ENCODE measurements at places on chromosomes 6 and 20.
A peak's percentile ranks its signal among the peaks of the same experiment; 100 is the strongest.

- no peak for DNase-seq
Measured at GRCh38 chr20:34600892-34601653, 42.6 kb downstream of the MAP1LC3A start.

DNA sequence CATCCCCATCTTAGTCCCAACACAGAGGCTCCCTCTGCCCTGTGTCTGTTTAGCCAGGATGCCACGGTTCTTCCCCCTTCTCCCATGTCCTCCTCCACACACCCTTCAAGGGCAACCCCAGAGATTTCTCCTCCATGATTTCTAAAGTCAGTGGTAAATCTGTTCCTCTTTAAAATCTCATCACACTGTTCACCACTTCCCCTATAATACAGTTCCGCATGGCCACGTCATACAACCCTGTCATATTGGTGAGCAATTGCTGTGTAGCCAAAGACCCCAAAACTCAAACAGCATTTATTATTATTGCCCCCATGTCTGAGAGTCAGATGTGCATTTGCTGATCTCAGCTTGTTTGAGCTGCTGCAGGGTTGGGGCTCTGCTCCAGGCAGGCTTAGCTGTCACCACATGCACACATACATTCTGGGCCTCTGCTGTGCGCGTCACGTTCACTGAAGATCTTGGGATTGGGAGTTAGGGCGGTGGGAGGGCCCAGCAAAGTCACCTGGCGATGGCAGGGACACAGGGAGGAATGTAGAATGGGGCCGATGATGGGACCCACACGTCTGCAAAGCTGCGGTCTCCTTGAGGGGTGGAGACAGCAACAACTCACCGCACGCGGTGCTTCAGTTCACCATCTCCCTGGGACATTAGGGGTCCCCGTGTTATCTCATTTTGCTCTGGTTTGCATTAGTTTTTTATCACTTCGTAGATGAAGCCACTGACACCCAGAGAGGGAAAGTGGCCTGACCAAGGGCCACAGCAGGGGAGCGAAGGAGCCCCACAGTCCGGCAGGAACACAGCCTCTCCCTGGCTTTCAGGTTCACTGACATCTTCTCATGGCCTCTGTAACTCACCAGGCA, 36.9 kb upstream of the CD93 start:
- DNase-seq: no peak

DNA sequence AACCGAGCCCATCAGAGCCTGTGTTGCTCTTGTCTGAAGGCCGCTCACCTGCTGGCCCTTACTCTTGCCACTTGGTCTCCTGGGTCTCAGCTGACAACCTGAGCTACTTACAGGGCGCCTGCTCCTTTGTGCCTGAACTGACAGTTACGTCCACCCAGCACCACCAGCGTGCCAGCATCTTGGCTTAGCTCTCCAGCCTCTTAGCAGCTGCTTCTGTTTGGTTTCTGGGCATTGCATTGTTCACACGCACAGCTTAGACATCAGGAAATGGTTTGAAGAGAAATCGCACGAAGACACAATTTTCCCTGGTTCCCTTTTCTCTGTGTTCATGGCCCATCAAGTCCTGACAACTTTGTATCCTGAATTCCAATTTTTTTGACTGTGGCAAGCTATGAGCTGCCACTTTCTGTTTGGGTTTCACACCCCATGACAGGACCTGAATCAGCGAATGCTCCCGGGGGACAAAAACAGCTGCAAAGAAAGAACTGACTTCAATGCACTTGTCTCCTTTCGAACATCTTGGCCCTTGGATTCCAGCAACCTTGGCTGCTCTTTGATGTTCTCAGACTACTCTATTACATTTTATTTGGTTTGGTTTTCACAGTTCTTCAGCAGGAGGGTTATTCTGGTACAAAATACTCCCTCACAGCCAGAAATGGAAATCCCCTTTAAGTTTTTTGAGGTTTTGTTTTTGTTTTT, 45.2 kb upstream of the LY86 start:
- no peak for DNase-seq

GRCh38 chr6:11258260-11259237, 26.1 kb upstream of the NEDD9 start:
- DNase-seq: no peak

- DNase-seq: no peak
Measured at GRCh38 chr6:89555806-89556205, 82.7 kb downstream of the LYRM2 start.

DNA sequence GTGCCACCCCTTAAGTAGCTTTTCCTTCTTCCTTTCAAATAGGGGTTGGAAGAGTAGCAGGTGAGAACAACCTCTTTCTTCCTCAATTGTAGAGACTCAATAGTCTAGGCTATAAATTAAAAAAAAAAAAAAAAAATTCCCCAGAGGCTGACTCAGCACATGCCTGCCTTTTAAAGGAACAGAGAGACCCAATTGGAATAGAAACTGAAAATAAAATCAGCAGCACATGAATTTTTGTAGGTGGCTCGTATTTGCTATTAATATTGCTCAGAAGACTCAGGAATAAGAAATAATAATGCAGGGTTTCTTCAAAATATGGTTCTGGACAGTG, 19.3 kb downstream of the TOP1 start:
- peak; percentile 38 for DNase-seq

DNA sequence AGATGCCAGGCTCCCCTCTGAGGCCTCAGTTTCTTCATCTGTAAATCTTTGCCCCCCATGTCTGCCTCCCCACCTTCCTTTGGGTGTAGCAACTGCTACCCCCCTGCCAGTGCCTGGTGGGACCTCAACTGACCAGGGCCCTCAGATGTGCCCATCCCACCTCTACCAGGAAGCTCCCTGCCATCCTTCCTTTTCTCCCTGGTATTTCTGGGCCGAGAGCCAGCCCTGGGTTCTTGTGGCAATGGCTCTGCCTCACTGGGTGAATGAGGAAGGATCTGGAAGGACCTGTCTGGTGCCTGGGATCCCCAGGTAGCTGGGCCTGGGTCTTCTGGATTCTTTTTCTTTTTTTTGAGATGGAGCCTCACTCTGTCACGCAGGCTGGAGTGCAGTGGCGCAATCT, 141.1 kb upstream of the RNF24 start:
- peak; percentile 53 for DNase-seq

DNA sequence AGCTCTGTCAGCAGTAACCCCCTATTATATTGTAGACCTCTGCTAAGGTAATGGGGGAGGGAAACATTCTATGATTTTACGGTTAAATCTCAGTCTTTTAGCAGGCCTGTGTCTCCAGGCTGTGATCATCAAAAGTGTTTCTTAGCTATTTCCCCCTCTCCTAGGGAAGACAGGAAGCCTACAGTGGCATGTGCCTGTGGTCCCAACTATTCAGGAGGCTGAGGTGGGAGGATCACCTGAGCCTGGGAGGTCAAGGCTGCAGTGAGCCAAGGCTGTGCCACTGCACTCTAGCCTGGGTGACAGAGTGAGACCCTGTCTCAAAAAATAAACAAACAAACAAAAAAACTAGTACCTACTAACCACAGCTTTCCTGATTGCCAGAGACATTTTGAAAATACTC, 67.9 kb downstream of the DNAAF9 start:
- DNase-seq: no peak

DNA sequence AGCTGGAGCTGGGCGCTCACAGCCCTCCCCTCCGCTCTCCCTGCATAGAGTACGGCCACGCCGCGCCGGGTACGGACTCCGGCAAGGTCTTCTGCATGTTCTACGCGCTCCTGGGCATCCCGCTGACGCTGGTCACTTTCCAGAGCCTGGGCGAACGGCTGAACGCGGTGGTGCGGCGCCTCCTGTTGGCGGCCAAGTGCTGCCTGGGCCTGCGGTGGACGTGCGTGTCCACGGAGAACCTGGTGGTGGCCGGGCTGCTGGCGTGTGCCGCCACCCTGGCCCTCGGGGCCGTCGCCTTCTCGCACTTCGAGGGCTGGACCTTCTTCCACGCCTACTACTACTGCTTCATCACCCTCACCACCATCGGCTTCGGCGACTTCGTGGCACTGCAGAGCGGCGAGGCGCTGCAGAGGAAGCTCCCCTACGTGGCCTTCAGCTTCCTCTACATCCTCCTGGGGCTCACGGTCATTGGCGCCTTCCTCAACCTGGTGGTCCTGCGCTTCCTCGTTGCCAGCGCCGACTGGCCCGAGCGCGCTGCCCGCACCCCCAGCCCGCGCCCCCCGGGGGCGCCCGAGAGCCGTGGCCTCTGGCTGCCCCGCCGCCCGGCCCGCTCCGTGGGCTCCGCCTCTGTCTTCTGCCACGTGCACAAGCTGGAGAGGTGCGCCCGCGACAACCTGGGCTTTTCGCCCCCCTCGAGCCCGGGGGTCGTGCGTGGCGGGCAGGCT, 4.6 kb downstream of the KCNK15 start:
- DNase-seq: no peak

- DNase-seq: no peak
Measured at GRCh38 chr6:16765235-16765634, 4.0 kb upstream of the ATXN1 start.

GRCh38 chr6:167548451-167548850, 223.6 kb downstream of the TTLL2 start:
- DNase-seq: no peak

- DNase-seq: peak; percentile 55
Measured at GRCh38 chr6:32837651-32838113, 857 bp downstream of the TAP2 start.

DNA sequence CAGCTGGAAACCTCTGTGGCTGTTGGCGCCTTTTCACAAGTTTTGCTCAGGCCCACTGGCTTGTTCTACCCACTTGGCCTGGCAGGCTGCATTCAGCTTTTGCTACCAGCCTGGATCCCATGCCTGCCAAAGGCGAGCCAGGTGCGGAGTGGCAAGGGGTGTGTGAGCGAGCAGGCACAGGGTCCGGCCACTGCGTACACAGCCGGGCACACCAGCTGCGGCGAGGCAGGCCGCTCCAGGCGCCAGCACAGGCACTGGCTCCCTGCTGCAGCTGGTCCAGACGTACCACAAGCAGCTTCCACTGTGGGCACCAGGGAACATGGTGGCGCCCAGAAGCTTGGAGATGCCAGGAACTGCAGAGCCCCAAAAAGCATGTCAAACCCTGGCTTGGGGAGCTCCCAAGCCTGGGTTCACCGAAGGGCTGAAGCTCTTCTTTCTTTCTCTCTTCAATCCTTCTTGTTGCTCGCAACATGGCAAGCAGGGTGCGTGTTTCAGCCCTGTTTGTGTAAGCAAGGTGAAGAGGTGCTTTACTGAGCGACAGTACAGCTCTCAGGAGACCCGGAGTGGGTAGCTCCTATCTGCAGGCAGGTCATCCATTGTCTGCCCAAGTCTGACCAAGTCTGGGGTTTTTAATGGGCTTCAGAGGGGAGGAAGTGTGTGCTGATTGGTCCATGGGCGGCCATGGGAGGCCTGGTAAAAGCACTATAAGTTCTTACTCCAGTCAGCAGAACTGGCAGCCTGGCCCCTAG, 32.6 kb upstream of the GRM4 start:
- DNase-seq: no peak

- DNase-seq: no peak
Measured at GRCh38 chr6:21332660-21333059, 260.9 kb upstream of the SOX4 start.

DNA sequence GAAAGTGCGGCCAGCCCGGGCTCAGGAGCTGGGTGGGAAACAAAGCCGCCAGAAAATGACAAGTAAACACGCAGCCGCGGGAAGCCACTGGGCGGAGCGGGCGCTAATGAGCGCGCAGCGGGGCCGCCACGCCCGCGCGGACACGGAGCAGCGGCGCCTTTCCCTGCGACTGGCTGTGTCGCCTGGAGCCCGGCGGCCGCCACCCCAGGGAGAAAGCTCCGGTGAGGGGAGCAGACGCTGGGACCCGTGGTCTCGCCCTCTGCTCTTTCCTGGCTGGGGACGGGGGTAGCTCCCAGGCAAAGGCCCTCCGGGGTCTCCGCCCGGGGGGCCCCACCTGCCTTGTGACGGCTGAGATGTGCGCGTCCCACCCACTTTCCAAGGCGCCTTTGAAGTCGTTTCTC, 54.9 kb downstream of the PRR18 start:
- no peak for DNase-seq

DNA sequence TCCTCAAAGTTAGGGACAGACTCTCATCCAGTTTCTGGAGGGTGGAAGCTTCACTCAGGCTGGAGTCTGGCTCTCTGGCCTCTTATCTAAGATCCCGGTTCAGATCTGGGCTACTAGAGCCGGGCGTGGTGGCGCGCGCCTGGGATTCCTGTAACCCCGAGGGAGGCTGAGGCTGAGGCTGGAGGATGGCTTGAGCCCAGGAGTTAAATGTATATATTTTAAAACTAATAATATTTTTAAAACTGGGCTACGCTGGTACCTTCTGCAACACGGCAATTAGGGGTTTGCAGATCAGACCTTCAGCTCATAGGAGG, 710 bp upstream of the ZNF343 start:
- no peak for DNase-seq

GRCh38 chr6:137002505-137002904, 42.3 kb downstream of the IL20RA start:
- DNase-seq: peak; percentile 65

DNA sequence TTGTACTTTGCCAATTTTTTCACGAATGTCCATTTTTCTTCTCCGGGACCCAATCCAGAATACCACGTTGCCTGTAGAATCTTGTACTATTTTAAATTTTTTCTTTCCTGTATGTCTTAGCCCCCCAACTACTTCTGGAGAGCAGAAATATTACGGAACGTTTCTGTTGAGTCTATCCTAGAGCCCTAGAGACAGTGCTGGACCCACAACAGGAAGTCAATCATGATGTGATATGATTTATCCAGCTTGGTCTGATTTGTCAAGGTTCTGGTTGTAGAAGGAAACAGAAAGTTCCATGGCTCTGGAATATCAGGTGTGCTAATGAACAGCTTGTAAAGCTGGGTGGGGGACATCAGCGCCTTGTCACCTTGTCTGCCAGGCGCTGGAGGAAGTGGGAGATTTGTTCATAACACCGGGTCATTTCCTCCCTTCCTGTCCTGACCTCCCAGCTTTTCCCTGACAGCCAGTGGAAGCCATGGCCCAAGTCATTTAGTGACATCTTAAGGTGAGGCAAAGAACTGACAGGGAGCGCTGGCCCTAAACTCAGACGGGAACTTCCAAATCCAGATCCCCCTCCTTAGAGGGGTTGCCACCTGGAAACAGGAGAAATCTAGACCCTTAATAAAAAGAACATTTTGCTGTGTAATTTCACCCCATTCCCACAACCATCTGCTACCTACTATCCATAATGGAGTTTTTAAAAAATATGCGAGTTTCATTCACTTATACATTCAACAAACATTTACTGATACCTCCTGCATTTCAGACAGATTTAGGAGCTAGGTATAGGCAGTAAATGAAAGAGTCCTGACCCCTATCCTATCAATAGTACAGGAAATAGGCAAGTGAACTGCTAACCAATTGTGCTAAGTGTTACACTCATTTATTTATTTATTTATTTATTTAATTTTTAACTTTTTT, 130.5 kb downstream of the ZFP64 start:
- DNase-seq: peak; percentile 84

All from PC-3 (cell line).